Stimulated activated CD4-positive, alpha-beta T cell treated with anti-CD3 and anti-CD28 coated beads, TNF-alpha, amount 100 ng/mL, for 1 hour (primary cell): ENCODE measurements at places on chromosomes 12 and 14.

GRCh38 chr14:93764211-93764659 lies 24.1 kb downstream of the PRIMA1 start:
- no peak for DNase-seq

GRCh38 chr12:69649529-69649928 lies 38.8 kb upstream of the LRRC10 start:
- no peak for DNase-seq

DNA sequence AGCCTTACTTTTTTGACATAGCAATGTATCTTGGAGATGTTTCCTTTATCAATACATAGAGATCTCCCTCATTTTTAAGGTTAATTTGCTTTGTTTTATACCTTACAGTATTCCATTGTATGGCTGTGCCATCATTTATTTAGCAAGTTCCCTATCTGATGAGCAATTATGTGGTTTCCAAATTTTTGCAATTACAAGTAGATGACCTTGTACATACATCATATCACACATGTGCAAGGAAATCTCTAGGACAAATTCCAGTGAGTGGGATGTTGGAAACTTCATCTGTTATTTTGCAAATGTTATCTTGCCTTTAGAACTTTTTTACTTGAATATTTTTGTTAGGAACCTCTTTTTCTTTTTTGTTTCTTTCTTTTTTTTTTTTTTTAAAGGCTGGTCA lies 49.7 kb downstream of the DRAM1 start:
- no peak for DNase-seq

- DNase-seq: no peak
These were observed 1.6 kb downstream of the TSSK4 start for GRCh38 chr14:24207104-24207551.

DNA sequence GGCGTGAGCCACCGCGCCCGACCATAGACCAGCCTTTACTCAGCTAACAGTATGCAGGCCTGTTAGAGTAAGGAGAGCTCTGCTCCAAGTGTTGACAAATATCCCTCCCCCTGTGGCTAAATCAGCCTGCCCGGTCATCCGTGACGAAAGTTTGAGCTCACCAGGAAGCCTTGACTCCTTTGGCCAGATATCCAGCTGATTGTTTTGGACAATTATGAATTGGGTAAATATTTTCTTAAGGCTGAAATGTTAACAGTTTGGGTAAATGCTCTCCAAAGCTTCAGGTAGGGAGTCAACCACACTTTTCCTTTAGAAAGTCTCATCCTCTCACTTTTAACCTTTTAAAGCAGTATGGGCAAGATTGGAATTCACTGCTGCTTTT lies 157.9 kb downstream of the PAWR start:
- no peak for DNase-seq

GRCh38 chr14:87002776-87003175 lies 990.2 kb downstream of the GALC start:
- DNase-seq: no peak

GRCh38 chr14:95875831-95876760 lies 536 bp upstream of the TUNAR start:
- no peak for DNase-seq

- DNase-seq: no peak
These were observed 174.2 kb downstream of the SSPN start for GRCh38 chr12:26369588-26369987.

GRCh38 chr12:49369411-49370145 lies 2.3 kb downstream of the SPATS2 start:
- DNase-seq: no peak

GRCh38 chr12:93094988-93095737 lies 166.1 kb upstream of the EEA1 start:
- DNase-seq: no peak

- DNase-seq: no peak
These were observed 352.9 kb upstream of the SEL1L start for GRCh38 chr14:81886588-81886987.

DNA sequence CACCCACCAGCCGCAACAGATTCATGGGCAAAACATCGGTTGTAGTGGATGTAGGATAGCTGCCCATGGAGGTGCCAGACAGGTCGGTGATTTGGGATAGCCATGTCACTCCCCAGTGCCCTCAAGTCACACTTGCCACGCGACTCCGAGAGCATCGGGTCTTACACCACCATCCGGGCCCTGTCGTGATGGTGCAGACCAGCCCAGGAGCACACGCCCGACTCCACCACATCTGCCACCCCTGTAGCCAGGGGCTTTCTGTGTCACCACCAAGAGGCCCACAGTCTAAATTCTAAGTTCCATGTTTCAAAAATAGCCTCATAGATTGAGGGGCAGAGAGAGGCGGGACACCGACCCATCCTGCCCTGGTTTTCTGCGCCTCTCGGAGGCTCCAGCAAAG lies 18.0 kb downstream of the FOXN4 start:
- no peak for DNase-seq
